ENCODE measurements at places on chromosomes 6 and 20.

DNA sequence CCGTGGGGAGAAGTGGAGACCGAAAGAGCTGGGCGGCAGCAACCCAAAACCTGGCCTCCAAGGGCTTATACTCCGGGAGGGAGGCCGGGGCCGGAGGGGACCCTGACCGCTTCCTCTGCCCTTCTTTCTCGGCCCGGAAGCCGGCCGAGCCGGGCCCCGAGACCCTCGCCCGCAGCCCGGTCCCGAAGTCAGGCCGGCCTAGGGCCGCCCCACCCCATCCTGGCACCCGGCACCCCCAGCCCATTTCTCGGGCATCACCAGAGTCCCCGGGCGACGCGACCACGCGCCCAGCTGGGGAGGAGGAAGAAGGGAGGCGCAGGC lies 572 bp upstream of the ZDHHC14 start:
- no peak for DNase-seq

DNA sequence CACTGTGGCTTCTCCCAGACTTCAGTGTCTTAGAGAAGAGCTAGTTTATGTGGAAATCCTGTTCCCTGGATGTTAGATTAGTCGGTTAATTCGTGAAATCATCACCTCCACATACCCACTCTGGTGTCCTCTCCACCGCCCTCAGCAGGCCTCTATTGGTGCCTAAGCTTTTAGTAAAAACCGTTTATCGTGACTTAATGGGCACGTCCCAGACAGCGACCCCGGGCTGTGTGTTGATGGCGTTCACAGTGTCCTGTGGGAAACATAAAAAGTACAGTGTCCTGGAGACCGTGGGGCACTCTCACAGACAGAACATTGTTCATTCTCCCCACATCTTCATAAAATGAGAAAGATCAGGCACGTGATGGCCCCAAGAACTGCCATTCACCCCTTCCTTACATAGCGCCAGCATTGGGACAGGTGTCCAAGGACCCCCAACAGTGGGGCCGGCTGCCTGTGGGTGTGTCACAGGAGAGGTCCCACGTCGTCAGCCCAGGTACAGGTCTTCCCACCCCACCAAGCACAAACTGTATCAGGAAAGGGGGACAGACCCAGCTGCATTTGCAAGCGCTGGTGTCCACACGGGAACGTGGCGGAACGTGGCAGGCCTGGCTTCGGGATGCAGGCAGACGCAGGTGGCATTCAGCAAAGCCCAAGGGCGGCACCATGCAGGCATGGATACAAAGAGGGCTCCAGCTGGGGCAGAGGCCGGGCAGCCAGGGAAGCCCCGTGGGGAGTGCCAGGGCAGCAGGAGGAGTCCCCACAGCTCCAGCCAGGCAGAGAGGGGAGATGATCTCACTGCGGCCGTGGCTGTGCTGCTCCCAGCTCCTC lies 237.7 kb downstream of the DLL1 start:
- DNase-seq: no peak

GRCh38 chr20:59017493-59018231 lies 1.6 kb upstream of the TUBB1 start:
- no peak for DNase-seq

DNA sequence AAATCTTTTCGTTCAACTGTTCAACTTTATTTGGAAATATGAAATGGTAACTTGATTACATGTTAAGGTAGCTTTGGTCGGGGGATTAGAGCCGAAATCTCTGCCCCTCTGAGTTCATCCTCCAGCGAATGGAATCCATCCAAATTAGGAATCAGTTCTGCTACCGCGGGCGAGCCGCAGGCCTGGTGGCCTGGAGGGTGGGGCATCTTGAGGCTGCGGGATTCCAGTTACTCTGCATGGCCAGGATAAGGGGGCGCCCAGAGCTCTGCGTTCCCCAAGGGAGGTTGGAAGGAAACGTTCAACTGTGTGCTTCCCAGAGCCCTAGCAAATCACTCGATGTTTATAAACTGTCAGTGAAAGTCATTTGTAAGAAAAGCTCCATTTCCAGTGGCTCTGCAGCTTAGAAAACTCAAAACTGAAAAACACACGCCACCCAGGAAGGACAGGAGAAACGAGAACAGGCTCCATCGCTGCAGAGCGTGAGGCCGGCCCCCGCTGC lies 262.2 kb downstream of the TAF4 start:
- DNase-seq: no peak

- DNase-seq: no peak
Measured at GRCh38 chr6:149723262-149723661, 5.4 kb upstream of the LATS1 start.

DNA sequence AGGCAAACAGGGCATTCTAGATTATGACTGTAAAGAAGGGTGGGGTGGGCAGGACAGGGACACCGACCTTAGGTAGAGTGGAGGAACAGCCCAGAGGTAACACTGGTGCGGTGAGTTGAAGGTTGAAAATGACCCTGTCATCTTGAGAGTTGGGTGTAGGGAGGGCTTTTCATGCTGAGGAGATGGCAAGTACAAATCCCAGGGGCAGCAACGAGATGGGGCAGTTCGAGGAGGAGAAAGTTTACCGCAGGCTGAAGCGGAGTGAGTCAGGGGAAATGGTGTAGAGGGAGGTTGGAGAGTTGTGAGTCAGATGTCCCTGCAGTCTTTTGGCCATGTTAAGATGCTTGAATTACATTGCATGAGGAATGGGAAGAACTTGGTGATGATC lies 101.1 kb downstream of the HIVEP1 start:
- DNase-seq: peak; percentile 59
